ENCODE measurements at places on chromosomes 5 and 9.

DNA sequence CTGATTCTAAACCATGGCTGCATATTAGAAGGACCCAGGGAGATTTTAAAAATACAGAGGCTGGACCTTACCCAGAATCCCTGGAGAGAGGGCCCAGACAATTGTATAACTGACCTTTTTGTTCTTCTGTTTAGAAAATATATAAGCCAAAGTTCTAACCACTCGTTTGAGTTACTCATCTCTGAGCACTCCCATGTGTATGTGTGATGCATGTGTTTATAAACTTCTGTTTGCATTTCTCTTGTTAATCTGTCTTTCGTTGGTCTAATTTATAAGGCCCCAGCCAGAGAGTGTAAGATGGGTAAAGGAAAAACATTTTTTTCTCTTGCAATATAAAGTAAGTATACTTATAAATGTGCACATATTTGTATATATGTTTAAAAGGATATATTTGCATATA is 443.9 kb downstream of the ZNF608 start:
- DNase-seq: no peak
- H3K4me3 ChIP-seq: no peak overlapping the region
- H3K36me3 ChIP-seq: no peaks in the 10 kb centered on the region
- no peak overlapping the region for H3K27ac ChIP-seq
- no peaks in the 10 kb centered on the region for H3K27me3 ChIP-seq
- no peaks in the 10 kb centered on the region for H3K4me1 ChIP-seq

DNA sequence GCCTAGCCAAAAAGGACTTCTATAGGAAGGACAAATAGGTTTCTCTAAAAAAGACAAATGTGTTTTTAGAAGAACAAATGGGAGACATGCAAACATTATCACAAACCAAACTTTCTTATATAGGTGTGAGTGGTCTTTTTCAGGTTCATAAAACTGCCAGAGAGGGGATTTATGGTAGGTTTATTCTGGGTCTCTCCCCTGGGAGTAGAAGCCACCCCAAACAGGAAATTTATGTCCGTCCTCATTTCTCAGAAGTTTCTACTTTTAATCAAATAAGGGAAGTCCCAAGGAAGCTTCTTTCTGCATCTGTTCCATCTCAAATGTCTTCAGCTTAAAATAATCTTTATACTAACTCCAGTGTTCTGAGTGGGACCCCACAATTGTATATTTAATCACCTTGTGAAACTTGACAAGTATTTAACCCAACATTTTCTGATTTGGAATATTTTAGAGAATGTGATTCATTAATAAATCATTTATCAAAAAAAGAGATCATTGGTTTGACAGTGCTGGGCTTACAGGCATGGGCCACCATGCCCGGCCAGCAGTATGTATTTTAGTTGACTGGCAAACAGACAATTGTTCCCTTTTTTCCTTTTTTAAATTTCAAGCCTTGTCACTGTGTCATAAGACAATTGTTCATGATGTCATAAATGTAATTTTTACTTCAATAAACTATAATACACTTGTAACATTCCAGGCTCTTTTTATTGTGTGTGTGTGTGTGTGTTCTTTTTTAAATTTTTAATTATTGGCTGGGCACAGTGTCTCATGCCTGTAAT is 44.6 kb upstream of the GLDC start:
- H3K4me1 ChIP-seq: no peaks in the 10 kb centered on the region
- no peak overlapping the region for H3K27ac ChIP-seq
- DNase-seq: no peak
- H3K27me3 ChIP-seq: no peaks in the 10 kb centered on the region

DNA sequence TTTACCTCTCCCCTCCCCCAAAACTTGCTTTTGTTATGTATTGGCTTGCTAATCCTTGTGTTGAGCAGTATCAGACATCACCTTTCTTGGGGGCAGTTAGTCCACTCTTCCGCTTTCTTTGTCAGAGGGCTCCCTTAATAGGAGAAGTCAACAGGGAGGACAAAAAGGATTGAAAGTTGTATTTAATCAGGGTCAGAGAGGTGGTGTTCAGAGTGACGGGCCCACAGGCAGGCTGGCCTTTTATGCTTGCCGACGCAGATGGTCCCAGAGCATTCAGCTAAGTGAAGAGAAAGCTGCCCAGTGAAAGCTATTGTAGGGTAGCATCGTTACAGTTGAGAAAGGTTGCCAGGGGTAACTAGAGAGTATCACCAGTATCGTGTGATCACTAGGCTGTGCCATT is 131.1 kb downstream of the ZCCHC7 start:
- no peak overlapping the region for H3K4me3 ChIP-seq
- no peak for DNase-seq
- no peaks in the 10 kb centered on the region for H3K4me1 ChIP-seq

DNA sequence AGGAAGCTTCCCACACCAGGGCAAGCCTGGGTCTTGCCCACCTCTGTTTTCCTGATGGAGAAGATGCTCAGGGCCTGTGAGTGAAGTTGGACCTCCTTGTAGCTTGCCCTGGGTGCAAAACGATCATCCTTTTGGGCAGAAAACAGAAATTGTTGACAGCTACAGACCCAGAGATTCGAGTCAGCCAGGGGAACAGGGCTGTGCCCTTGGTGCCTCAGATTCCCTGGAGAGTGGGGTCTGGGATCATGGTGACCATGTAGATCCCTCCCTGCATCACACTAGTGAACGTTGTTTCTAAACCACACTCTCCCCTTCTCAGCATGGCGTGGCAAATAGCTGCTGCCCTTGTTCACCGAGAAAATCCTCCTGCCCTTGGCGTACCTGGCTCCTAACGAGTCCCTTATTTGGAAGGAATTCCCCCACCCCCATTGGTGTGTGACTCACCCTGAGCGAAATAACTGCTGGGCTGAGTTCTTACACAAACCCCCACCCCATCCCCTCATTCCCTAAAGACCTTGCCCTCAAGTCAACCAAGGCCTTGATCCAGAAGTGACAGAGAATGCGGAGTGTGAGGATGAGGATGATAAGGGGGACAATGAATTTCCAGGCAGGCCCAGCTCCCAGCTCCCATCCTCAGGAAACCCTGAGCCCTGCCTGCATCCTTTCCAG is 1.1 kb upstream of the DCANP1 start:
- H3K27ac ChIP-seq: no peak overlapping the region
- H3K4me3 ChIP-seq: no peak overlapping the region
- DNase-seq: no peak

DNA sequence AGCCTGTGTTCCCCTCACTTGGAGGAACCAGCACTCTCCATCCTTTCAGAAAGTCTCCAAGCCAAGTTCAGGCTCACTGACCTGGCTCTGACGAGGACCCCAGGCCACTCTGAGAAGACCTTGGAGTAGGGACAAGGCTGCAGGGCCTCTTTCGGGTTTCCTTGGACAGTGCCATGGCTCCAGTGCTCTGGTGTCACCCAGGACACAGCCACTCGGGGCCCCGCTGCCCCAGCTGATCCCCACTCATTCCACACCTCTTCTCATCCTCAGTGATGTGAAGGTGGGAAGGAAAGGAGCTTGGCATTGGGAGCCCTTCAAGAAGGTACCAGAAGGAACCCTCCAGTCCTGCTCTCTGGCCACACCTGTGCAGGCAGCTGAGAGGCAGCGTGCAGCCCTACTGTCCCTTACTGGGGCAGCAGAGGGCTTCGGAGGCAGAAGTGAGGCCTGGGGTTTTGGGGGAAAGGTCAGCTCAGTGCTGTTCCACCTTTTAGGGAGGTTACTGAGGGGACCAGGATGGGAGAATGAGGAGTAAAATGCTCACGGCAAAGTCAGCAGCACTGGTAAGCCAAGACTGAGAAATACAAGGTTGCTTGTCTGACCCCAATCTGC is 4.7 kb upstream of the NUP214 start:
- H3K4me3 ChIP-seq: no peak overlapping the region
- no peaks in the 10 kb centered on the region for H3K36me3 ChIP-seq
- no peak for DNase-seq
- peaks cover 4% of the 10 kb centered on the region for H3K4me1 ChIP-seq

DNA sequence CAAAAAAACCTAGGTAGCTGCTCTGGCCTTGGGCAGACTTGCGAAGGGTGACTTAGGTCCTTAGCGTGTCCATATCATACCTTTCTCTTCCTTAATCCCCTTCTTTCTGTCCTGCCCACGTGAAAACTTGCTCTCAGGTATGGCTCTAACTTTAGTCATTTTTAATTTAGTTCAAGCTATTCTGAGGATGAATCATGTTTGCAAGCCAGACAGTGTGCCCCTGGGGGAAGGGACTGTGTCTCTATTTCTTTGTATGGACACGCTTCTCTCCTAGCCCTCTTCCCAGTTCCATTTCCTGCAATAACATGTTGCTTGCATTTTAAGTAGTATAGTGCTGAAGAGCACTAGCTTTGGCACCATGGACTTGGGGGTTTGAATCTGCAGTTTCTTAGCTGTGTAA is 120.6 kb downstream of the PTTG1 start:
- no peaks in the 10 kb centered on the region for H3K36me3 ChIP-seq
- DNase-seq: no peak
- H3K27me3 ChIP-seq: no peaks in the 10 kb centered on the region
- H3K4me3 ChIP-seq: no peak overlapping the region

DNA sequence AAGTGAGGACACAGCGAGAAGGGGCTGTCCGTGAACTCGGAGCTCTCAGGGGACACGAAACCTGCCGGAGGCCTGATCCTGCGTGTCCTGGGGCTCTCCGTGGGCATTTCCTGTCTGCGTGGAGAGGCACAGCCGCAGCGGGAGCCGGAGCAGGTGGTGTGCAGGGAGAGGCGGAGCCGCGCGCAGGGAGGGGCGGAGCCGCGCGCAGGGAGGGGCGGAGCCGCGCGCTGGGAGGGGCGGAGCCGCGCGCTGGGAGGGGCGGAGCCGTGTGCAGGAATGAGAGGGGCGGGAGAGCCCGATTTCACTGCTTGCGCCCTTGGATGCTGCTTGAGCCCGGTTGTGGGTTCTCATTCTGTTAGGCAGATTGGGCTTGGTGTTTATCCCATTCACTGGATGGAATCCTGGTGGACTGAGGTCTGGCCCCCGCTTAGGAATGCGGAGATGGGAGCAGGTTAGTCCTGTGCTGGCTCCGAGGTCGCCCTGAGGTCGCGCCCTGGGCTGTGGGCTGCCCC is 26.7 kb downstream of the NDUFS6 start:
- no peaks in the 10 kb centered on the region for H3K36me3 ChIP-seq
- H3K4me1 ChIP-seq: no peaks in the 10 kb centered on the region
- no peak overlapping the region for H3K27ac ChIP-seq
- H3K27me3 ChIP-seq: no peaks in the 10 kb centered on the region

Data from testis (tissue), 5 donors.